Right cardiac atrium (tissue), 5 donors: ENCODE measurements at places on chromosomes 4 and X. TPM values are rescaled to one million over a fixed set of nuclear protein-coding genes. Genes with fewer than 3 reads are reported as not detected.

Gene RAB39B
- total RNA-seq = 2.2 TPM

Gene CLCN4
- 27.0 TPM for total RNA-seq

Gene ZNF711
- total RNA-seq = 10.1 TPM

Gene ADH1C
- 3.6 TPM for total RNA-seq

Gene PRDM8
- 1.2 TPM for total RNA-seq

Gene ADH1B
- total RNA-seq = 243 TPM

Gene TRIM75
- total RNA-seq = not detected

Gene APLN
- 7.2 TPM for total RNA-seq

Gene F11
- total RNA-seq = 0.82 TPM

Gene FAM9B
- not detected for total RNA-seq

Gene TMEM185A
- total RNA-seq = 86.0 TPM

Gene GPM6B
- total RNA-seq = 16.4 TPM

DNA sequence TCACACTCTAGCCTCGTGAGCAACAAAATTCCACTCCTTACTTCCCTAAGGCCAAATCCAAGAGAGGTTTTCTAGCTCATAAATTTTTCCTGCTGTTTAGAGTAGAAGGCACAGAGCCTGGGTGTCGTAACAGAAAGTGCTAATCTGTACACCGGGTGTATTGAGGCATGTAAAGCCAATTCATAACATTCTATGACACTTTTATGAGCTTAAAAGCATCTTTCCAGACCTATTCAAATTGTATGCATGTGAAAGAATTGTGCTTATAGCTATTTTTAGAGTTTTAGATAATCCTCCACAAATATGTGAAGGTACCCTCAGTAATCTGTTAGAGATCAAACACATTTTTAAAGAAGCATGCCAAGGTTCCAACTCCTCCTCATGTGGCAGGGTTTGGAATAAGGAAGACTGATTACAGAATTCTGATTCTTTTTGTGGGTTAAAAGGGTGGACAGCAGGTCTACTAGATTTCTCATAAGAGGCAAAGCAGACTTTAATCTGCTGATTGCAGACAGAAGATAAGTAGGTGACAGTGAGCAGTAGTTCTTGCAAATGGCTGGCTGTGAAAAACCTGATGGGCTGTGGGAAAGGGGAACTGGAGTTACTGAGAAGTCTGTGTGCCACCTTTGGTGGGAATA lies 25.5 kb upstream of the LRCH2 start:
- no peak for DNase-seq

DNA sequence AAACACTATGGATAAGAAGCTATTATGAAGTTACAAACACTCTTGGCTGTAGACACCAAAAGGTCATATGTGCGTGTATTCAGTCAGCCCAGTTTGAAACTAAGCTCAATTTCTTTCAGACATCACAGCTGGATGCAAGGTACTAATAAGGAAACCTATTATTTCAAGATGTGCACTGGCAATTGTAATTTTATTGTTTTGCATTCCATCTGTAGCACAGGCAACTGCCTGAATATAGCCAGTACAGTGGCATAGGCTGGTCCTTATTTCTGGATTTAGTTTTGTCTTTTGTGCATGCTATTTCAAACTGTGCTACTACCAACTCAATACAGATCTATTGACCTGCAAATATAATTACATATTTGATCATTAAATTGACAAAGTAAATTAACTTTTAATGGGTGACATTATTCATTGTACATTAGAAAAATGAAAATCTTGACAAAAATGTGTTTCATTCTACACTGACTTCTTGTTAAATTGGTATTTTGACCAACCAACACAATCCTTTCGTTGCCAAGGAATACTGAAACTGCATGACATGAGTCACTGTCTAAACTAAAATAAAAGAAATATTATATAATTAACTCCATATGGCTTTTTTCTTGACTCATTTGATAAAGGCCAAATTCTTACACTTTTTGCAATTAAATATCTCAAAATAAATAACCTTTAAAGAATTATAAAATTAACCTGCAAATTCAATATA lies 594.3 kb upstream of the ADGRL3 start:
- no peak for DNase-seq

GRCh38 chr4:146235654-146236177 lies 21.4 kb downstream of the REELD1 start:
- no peak for DNase-seq

- no peak for DNase-seq
Observed at GRCh38 chr4:176193938-176194337, 1.4 kb downstream of the SPATA4 start.

GRCh38 chr4:158970812-158971211 lies 132.1 kb upstream of the RAPGEF2 start:
- DNase-seq = no peak

GRCh38 chrX:17635231-17635630 lies 102.1 kb upstream of the SCML1 start:
- DNase-seq = no peak

DNA sequence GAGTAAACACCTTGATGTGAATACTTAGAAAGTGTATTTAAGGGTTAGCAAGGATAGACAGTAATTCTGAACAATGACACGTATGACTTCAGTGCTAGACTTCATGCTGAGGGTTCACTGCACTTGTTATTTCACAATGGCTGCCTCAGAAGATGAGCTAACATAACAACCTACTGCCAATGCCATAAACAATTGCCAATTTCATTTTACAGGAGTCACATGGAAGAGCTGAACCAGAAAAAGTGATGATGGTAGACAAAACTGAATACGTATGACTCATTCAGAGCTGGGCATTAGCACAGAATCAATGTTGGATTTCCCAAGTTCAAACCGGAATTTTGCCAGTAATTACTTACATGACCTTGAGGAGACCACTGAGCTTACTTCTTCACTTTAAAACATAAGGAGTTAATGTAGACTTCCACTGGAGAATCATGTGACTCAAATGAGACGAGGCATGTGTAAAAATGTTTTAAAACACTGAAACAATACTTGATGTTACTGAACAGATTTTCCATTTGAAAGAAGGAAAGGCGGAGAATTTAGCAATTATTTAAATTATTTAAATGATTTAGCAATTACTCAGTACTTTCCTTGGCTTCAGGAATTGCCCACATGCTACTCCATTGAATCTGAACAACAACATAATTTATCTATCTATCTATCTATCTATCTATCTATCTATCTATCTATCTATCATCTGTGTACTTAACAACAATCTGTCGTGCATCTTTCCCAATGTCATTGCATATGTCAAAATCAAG lies 868.5 kb upstream of the SLIT2 start:
- DNase-seq = no peak

DNA sequence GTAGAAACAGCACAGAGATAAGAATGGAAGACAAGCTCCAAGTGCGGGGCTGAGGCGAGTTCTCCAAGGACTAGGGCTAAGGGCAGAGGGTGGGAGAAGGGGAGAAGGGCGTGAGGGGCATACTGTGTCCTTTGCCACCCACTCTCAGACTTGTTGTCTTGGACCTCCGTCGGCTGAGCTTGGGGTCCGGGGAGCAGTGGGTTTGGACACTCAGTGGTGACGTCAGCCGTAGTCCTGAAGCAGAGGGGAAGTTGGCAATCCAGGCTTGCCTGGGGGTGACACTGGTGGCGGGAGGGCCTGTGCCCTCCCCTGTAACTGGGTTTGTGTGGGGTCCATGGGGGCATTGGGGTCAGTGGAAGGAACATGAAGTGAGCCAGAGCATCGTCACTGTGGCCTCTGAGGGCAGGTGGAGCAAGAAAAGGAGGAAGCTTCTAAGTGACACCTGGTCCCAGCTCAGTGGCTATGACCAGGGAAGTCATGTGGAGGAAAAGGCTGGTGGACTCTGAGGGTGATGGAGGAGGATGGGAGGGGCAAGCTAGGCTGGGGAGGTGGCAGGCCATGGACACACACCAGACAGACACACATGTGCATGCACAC lies 17.6 kb downstream of the CD99 start:
- no peak for DNase-seq

- DNase-seq = no peak
Observed at GRCh38 chrX:150573702-150574101, 5.3 kb downstream of the MTM1 start.

- DNase-seq = peak; percentile 82
Observed at GRCh38 chrX:13489454-13489853, 79.9 kb upstream of the EGFL6 start.

DNA sequence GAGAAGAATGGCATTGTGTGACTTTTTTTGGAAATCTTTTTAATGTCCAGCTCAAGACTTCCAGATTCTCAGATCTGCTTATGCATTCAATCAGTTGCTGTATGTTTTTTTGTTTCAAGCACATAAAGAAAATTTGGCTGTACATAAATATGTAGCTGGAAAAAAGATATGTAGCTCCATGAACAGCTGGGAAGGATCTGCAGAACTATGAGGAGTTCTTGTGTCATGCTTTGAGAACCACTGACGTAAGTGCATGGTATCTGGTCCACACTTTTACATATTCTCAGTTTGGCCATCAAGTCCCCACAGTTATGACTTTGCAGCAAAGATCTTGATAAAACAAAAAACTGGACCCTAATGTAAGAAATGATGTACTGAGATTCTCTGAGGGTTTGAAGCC lies 165.9 kb downstream of the KIT start:
- DNase-seq = no peak

DNA sequence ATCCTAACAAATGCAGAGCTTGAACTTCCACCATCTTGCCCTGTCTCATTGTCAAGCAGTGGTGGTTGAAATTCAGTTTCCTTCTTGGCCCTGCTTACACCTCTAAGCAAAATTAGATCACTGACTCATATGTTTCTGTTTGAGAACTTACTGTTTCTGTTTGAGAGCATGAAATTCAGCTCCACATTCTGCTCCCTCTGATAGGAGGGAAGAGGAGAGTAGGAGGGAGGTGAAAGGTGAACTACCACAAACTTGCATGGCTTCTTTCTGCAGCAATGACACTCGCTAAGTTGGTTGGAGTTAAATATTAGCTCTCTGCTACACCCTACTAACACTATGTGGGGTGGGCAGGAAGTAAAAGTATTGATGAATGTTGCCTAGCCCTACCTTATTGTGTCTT lies 117.8 kb upstream of the EDA2R start:
- DNase-seq = no peak

- no peak for DNase-seq
Observed at GRCh38 chr4:177092807-177093206, 216.9 kb upstream of the NEIL3 start.

DNA sequence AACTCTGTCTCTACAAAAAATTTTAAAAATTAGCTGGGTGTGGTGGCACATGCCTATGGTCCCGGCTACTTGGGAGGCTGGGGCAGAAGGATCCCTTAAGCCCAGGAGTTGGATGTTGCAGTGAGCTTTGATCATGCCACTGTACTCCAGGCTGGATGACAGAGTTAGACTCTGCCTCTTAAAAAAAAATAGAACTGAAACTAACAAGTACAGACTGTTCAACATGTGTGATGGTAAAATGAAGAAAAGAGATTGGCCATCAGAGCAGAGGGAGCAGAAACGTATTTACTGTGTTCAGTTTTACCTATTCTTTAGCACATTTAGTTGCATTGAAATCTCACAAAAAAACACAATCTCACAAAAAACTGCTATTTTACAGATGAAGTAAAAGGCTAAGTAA lies 77.9 kb upstream of the NAP1L5 start:
- no peak for DNase-seq

GRCh38 chr4:112146502-112146813 lies 1.2 kb downstream of the FAM241A start:
- DNase-seq = no peak
